RCC 7860 (cell line): ENCODE measurements at places on chromosomes 4 and X.
A peak's percentile ranks its signal among the peaks of the same experiment; 100 is the strongest.

- no peak for DNase-seq
These were observed 141.5 kb downstream of the RPS6KA6 start for GRCh38 chrX:84046403-84046984.

GRCh38 chr4:149296503-149296902, 519.1 kb downstream of the IQCM start:
- DNase-seq, result no peak

- no peak for DNase-seq
These were observed 97.2 kb upstream of the FRG1 start for GRCh38 chr4:189843413-189844009.

DNA sequence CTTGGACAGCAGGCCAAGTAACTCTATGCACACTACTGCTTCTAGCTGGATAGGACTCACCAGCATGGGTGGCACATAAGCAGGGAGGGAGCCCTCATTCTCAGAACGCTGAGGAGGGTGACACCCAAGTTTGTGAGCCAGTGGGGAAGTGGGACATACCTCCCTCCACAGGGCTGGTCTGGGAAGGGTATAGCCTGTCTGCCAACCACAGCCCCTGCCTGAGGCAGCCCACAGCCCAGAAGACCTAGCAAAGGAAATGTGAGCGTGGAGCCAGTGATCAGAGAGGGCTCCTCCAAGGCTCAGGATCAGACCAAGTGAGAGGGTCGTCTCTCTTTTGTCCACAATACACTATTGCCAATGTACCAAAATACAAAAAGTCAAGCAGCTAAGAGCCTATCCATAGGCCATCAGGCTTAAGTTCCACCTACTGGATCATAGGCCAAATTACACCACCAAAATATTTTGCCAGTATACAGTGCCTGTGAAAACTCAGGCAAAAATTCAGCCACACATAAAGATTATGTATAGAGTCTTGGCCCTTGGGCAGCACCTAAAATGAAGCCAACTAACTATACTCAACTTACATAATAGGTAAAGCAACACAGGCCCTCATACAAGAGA, 1203.1 kb downstream of the PCDH18 start:
- DNase-seq, result no peak

DNA sequence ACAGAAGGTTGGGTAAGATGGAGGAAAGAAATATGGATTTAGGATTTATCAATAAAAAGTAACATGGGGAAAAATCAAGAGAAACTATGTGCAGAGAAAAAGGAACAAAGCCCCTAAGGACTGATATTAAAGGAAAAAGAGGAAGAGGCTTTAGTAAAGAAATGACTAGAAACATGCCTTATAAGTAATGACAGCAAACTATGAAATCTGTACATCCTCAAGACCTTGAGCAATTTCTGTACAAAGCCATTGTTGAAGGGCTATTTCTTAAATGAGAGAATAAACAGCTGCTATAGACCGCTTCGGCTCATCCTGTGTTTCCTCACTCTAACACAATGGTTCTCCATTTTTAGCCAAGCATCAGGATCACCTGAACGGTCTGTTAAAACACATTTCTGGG, 180.3 kb upstream of the ATOH1 start:
- no peak for DNase-seq

GRCh38 chr4:188043154-188043553, 47.6 kb downstream of the ZFP42 start:
- DNase-seq, result no peak

- no peak for DNase-seq
These were observed 28.1 kb upstream of the HPGDS start for GRCh38 chr4:94370533-94371254.

- DNase-seq, result no peak
These were observed 14.8 kb downstream of the ANK2 start for GRCh38 chr4:113064244-113064643.

DNA sequence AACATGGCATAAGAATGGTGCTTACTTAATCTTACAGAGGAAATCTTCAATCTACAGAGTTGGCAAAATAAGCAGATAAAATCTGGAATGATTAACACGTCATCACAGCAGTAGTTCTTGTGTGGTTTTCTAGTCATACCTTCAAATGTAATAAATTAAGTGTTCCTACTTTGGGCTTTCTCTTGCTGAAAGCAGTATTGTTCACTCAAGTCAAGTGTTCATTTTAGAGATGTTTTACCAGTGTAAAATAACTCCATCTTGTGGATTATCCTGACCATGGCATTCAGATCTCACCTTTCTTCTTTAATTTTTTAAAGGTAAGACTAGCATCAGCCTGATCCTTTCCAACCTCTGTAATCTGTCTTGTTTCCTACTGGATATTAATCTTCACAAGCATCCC, 72.9 kb downstream of the ADAMTS3 start:
- peak; percentile 36 for DNase-seq

GRCh38 chr4:7771541-7772507, 167.8 kb downstream of the AFAP1 start:
- no peak for DNase-seq

- DNase-seq, result no peak
These were observed 150.6 kb downstream of the CDS1 start for GRCh38 chr4:84733343-84734033.

DNA sequence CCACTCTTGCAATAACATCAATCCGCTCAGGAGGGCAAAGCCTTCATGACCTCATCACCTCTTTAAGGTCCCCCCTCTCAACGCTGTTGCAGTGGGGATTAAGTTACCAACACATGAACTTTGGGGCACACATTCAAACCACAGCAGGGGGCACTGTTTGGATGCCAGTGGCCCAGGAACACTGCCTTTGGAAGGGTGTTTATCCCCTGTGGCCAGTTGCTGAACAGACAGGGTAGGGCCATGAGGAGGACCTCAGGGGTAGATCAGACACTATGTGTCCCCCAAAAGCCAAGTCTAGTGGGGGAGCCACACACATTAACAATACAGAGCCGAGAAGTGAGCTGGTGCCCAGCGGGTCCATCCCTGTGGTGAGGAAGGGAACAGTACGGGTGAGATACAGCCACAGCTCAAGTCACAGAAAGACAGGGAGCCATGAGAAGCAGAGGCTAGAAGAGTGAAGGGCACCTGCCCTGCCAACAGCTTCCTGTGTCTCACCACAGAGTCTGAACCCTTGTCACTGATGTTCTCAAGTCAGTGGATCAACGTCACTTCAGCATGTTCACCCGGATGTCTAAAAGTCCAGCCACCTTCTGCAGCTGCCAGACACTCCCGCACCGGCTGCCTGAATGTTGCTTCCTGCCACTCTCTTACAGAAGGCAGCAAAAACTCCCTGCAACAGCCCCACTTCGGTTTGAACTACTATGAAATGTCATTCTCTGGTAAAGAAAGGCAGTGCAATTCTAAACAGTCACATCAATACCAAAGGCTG, 19.9 kb upstream of the MXD4 start:
- no peak for DNase-seq

- no peak for DNase-seq
These were observed 388.6 kb upstream of the PITX2 start for GRCh38 chr4:111011458-111011857.

DNA sequence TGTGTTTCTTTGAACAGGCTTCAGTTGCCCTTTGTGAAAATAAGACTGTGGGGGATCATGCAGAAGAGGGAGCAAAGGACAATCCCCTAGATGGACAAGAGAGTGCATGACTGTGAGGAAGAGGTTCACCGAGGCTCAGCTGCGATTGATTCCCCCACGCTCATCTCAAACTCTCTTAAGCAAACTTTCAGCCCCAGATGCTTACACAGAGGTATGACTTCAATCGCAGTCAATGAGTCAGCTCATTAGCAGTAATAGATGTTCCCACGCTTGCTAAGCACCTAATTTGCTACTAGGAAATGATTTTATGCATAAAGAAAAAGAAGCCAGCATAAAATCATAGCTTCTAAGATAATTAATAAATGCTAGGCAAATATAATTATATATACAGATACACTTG, 2256.1 kb upstream of the AGA start:
- DNase-seq, result no peak

DNA sequence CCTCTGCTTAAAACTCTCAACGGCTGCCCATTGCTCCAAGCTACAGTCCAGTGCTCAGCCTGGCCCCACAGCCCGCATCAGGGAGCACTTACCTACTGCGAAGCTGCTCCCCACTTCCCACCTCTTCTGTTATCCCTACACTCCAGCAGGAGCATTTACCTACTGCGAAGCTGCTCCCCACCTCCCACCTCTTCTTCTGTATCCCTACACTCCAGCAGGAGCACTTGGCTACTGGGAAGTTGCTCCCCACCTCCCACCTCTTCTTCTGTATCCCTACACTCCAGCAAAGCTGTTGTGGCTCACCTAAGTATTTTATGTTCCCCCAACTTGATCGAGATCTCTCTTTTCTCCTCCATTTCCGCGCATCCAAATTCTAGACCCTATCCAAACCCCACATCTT, 563.3 kb upstream of the ZFP42 start:
- DNase-seq, result no peak

DNA sequence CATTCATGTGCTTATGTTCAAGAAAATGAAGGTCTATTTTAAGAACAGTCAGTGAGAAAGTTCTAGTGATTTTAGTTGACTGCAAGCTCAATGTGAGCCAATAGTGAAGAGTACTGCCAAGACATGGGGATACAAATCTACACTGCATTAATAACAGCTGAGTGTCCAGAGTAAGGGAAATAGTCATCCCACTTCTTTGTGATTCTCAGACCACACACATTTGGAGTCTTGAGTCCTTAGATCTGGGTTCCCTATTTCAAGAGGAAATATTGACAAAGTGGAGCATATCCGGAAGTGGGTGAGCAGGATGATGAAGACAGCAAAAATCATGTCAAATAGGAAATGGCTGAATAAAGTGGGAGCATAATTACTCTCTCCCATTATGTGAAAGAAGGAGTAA, 171.1 kb downstream of the LARP7 start:
- DNase-seq, result no peak

DNA sequence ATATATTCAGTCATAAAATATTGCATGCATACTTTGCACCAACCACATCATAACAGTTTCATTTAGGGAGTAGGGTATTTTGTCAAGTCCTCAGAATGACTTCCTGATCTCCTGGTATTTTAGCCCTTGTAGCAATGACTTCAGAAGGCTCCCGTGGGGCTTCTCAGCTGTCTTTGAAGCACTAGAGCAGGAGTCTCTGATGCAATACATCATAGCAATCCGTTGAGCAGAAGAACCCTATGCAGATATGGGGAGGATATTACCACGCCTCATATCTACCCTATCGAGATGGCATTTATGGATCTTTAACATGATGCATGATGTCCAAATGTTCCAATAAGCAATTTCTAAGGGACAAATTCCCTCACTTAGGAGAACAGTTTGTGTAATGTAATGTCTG, 373.7 kb upstream of the FTHL17 start:
- DNase-seq, result no peak

DNA sequence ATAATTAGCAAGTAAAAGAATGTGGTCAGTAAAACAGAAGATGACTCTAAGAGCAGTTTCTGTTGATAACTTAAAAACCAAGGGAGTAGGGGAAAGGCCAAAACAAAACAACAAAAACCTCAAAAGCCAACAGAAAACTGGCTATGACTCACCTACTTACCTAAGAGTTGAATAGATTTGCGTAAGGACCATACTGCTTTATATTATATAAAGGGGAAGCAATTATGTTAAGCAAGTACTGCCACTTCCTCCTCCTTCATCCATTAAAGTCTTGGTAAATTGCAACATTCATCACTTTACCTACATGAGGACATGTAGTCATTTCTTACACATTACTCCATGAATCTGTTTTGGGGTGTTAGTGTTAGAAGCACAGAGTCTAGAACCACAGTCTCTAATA, 85.9 kb upstream of the FAM47A start:
- no peak for DNase-seq

GRCh38 chr4:41122775-41123174, 91.6 kb downstream of the APBB2 start:
- DNase-seq, result no peak

GRCh38 chrX:72037601-72038000, 94.1 kb downstream of the RTL5 start:
- DNase-seq, result no peak

DNA sequence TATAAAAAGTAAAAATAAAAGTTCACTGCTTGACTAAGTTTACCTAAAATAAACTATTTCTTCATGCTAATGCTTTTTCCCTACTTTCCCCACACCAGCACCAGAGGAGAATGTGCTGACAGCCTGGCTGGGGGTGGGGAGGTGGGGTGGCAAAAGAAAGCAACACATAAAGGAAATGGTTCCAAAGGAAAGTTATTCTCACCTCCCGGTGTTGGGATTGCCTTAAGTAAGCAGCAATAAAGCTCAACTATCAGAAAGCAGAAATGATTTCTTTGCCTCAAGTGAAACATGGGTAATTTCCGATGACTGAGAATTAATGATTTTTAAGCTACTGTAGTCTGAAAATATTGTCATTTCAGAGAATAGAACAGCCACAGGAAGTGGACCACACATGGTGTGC, 84.5 kb upstream of the DKK2 start:
- no peak for DNase-seq

GRCh38 chr4:176814770-176815169, 22.0 kb upstream of the VEGFC start:
- DNase-seq, result peak; percentile 34

GRCh38 chr4:185179488-185179887, 24.3 kb downstream of the CFAP97 start:
- no peak for DNase-seq
